ENCODE measurements at places on chromosomes 3 and 15.

GRCh38 chr15:32685576-32685975 is 32.2 kb upstream of the GREM1 start:
- no peak for DNase-seq

DNA sequence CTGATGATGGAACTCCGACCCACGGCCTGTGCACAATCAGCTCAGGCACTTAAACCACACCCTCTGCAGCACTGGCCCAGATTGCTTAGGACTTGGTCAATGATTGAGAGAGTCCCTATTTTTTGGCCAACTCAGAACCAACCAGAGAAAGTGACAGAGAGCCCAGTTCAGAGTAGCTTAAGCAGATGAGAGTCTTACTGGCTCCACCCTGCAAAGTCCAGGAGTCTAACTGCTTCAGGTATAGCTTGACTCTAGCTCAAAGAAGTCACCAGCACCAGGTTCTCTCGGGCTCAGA is 20.1 kb downstream of the SLC6A20 start:
- no peak for DNase-seq

GRCh38 chr15:61447981-61448380 is 218.9 kb upstream of the RORA start:
- no peak for DNase-seq

DNA sequence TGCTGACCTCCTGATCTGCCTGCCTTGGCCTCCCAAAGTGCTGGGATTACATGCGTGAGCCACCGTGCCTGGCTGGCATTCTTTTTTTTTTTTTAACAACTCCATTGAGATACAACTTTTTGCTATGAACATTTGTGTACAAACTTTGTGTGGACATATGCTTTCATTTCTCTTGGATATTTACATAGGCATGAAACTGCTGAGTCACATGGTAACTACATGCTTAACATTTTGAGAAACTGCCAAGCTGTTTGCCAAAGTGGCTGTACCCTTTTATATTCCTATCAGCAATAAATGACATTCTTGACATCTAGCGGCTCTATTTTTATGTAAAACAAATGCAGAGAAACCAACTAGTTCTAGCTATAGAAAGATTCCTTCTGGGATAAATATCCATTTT is 8.7 kb upstream of the YEATS2 start:
- DNase-seq = no peak

GRCh38 chr3:149435996-149436885 is 38.3 kb upstream of the TM4SF4 start:
- DNase-seq = peak; percentile 38

GRCh38 chr3:132418916-132419315 is 1.6 kb downstream of the DNAJC13 start:
- peak; percentile 57 for DNase-seq

All from CD14-positive monocyte (primary cell).